CD4-positive, alpha-beta memory T cell (primary cell): ENCODE measurements at places on chromosomes 11 and 22.

GRCh38 chr11:117305145-117305544 is 10.9 kb downstream of the BACE1 start:
- H3K27ac ChIP-seq, result no peak overlapping the region
- no peaks in the 10 kb centered on the region for H3K4me1 ChIP-seq
- H3K36me3 ChIP-seq, result no peaks in the 10 kb centered on the region
- H3K4me3 ChIP-seq, result no peak overlapping the region
- DNase-seq, result no peak

DNA sequence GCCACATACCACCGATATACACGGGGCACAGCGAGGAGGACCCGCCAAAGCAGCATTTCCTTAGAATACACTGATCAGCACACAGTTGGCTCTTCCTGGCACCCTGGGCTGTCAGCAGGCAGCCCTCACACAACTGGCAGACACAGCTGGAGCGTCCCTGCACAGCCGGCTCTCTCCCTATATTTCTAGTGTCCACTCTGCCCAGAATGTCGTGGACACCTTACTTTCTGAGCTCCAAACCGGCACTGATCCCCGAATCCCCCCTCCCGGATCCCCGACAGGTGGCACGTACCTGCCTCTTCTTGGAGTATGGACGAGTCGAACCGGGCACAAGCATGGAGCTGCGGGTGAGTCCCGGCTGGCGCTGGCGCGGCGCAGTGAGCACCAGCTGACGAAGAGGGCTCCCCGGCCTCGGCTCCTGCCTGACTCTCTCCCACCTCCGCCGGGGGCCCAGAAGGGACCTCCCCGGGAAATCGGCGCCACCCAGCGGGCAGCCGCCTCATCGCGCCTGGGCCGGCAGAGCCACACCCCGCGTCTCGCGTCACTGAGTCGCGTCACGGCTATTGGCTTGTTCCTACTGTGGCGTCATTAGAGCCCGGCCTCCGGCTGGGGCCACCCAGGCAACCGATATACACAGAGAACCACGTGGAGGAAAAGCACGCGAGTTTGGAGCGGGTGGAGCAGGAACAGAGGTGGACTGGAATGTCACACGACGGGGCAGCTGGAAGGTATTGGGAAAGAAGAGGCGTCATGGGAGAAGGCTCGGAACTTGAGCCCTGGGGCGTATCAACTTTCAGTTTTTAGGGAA is at the start of gene USP2:
USP2 (minus strand) TSS at position 510 of the 808 bp plus-strand sequence. CDS start 8,210 bp downstream, outside the sequence.
- peak within 1 kb of the TSS; percentile 77 for H3K4me3 ChIP-seq
- H3K4me1 ChIP-seq, result peaks cover 17% of the 10 kb centered on the region
- no peaks in the 10 kb centered on the region for H3K27me3 ChIP-seq
- H3K27ac ChIP-seq, result peak within 1 kb of the TSS; percentile 49

- no peaks in the 10 kb centered on the region for H3K4me1 ChIP-seq
- H3K27me3 ChIP-seq, result no peaks in the 10 kb centered on the region
- no peak for DNase-seq
- H3K36me3 ChIP-seq, result peaks cover 8% of the 10 kb centered on the region
Measured at GRCh38 chr11:257766-258493, 20.3 kb upstream of the NLRP6 start.

DNA sequence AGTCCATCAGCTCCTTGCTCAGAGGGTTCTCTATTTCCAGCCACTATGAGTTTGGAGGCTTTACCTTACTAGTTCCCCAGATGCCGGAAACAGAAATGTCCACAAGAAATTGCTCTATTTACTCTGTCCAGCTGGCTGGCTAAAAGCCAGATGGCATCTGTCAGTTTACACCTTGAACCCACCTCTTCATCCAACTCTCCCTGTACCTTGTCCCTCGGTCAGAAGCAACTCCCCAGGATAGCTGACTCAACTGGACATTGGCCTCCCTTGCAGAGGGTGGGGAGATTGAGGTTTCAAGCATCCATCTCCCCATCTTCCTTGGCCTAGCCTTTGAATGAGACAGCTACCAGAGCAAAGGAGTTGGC is 1.7 kb downstream of the C2CD2L start:
- peaks cover 36% of the 10 kb centered on the region for H3K4me1 ChIP-seq
- no peaks in the 10 kb centered on the region for H3K27me3 ChIP-seq
- H3K27ac ChIP-seq, result peak overlapping the region; percentile 81
- DNase-seq, result no peak

GRCh38 chr11:118896921-118897591 is 13.4 kb downstream of the CXCR5 start:
- no peaks in the 10 kb centered on the region for H3K27me3 ChIP-seq
- peaks cover 50% of the 10 kb centered on the region for H3K36me3 ChIP-seq
- H3K4me1 ChIP-seq, result peaks cover 66% of the 10 kb centered on the region
- peak; percentile 22 for DNase-seq

DNA sequence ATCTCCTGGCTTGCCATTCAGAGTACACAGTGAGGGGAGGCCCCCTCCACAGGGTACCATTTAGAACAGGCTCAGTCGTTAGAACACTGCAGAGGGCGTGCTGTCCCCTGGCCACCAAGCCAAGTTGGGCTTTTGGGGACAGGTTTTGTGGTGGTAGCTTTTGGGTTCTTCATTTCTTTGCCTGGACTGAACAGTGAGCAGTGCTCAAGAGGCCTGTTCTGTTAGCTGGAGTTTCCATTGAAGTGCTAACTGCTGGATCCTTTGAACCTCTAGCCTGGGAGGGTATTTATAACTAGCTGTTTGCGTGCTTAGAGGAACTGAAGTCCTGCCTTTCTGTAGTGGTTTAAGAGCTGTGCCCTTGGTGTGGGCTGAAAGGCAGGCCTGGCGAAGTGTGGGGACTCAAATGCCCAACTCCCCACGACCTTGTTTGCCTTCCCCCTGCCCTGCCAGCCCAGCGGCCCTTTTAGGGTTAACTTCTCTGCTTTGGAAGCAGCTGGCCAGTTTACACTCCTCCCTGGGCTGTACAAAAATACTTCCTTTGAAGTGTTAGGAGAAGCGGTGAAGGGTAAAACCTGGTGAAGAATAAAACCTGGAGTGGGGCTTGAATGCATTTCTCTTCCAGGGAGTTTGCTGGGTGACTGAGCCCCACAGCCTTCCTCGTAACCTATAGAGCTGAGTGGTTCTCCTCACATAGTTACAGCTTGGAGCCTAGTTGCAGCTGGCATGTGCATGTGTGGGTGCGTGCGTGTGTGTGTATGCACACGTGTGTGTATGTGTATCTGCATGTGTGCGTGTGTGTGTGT is 34.6 kb downstream of the ZNRF3 start:
- H3K27ac ChIP-seq, result no peak overlapping the region
- no peak overlapping the region for H3K4me3 ChIP-seq
- H3K36me3 ChIP-seq, result no peaks in the 10 kb centered on the region
- H3K4me1 ChIP-seq, result no peaks in the 10 kb centered on the region
- no peaks in the 10 kb centered on the region for H3K27me3 ChIP-seq
- DNase-seq, result no peak

GRCh38 chr11:83625336-83625735 is 339.2 kb upstream of the CCDC90B start:
- no peak overlapping the region for H3K4me3 ChIP-seq
- H3K27me3 ChIP-seq, result no peaks in the 10 kb centered on the region
- no peak overlapping the region for H3K27ac ChIP-seq
- no peak for DNase-seq
- no peaks in the 10 kb centered on the region for H3K4me1 ChIP-seq

DNA sequence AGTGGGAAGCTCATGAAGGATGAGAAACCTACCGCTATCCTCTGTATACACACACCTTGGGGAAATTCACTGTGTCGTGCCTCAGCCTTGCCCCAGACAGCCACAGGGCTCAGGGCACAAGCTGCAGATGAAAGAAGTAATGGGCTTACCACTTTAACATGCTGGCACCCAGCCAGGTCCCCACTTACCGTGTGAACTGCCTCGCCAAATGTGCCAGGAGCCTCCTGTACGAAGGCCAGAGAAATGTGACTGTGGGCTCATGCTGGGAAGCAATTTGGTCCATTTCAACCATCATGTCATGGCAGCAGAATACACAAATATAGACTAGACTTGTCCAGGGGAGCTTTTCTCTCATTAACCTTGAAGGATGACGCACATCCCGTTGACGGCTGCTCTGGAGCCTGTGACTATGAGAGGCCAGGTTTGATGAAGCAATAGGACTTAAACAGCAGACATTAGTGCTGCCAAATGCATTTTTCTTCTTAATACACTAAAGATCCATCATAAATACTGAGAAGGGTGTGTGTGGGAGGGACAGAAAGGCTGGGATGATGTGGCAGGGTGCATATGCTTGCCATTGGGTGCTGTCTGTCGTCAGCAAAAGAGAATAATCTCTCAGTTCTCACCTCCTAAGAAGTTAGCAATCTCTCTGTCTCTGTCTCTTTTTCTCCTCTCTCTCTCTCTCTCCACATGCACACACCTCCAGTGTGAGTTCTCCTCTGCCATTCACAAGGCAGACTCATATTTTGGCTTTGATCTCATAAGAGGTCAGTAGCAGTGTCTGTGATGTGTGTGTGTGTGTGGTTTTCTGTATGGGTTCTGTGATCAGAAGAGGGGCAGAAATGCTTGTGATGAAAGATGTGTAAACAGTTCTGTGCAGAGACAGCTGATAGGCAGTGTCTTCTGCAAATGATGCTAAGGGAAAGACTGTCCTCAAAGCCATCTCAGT is 142.4 kb downstream of the KIRREL3 start:
- H3K36me3 ChIP-seq, result no peaks in the 10 kb centered on the region
- H3K4me3 ChIP-seq, result no peak overlapping the region
- no peak for DNase-seq
- H3K4me1 ChIP-seq, result no peaks in the 10 kb centered on the region
- no peaks in the 10 kb centered on the region for H3K27me3 ChIP-seq

DNA sequence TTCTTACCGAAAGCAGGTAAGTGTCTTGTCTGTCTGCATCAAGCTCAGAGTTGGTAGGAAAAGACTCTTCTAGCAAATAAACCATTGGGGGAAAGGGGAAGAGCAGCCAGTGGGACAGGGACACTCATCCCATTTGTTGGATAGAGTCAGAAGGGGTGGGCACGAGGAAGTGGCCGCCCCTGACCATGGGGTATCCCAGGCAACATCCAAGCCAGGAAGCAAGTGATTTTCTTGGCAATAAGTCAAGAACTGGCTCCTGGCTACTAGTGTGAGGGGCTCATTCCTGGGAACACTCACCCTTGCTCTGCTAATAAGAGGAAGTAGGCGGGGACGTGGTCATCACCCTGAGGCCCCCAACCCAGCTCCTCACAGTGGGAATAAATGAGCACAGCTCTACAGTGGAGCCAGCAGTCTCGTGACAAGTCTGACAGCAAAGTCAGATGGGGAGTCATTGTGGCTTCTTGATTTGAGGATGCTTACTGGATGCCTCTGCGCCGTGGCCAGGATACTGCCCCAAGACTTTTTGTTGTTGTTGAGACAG is 6.7 kb downstream of the SLC25A18 start:
- no peak overlapping the region for H3K4me3 ChIP-seq
- DNase-seq, result no peak
- no peaks in the 10 kb centered on the region for H3K36me3 ChIP-seq

DNA sequence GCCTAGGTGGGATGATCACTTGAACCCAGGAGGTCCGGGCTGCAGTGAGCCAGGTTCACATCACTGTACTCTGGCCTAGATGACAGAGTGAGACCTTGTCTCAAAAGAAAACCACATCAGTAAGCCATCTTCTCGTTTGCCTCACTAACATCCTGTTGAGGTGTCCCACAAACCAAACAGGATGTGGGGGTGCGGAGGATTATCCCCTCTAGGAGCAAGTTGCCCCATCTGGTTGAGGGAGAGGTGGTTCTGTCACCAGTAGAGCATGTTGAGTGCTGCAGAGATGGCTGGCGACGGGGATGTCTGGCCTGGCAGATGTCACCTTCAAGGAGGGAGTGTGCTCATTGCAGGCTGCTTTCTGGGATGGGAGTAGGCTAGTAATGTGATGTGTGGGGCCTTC is 72.4 kb downstream of the ZNRF3 start:
- DNase-seq, result peak; percentile 75
- H3K4me3 ChIP-seq, result no peak overlapping the region
- no peaks in the 10 kb centered on the region for H3K36me3 ChIP-seq
- H3K27me3 ChIP-seq, result peaks cover 49% of the 10 kb centered on the region

DNA sequence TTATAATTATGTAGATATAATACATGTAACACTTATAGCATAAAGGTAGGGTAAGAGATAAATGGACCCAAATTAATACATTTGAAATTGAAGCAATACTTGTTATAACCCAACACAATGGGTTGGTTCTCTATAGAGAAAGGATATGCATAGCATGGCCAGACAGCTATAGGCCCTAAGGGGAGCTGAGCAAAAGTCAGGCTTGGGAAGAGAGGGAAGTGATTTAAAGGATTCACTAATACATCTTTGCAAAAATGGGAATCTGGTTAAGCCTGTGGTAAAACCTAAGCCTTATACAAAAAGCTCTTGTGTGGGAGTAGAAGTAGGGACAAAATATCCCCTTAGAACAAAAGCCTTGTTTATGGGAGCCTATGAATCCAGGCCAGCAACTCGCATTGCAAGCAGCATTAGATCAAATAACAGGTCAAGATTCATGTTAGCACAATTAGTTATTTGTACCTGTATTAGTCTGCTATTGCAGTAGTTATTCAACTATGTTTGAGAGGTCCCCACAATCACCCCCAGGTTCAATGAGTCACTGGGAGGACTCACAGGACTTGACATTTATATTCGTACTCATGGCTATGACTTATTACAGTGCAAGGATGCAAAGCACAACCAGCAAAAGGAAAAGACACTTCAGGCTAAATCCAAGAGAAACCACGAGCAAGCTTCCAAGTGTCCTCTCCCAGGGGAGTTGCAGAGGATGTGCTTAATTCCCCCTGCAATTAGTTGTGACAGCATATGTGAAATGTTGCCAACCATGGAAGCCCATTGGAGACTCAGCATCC is 144.7 kb upstream of the LMO1 start:
- H3K4me3 ChIP-seq, result no peak overlapping the region
- no peak for DNase-seq
- H3K36me3 ChIP-seq, result no peaks in the 10 kb centered on the region
- H3K4me1 ChIP-seq, result no peaks in the 10 kb centered on the region
- H3K27ac ChIP-seq, result no peak overlapping the region
- no peaks in the 10 kb centered on the region for H3K27me3 ChIP-seq

DNA sequence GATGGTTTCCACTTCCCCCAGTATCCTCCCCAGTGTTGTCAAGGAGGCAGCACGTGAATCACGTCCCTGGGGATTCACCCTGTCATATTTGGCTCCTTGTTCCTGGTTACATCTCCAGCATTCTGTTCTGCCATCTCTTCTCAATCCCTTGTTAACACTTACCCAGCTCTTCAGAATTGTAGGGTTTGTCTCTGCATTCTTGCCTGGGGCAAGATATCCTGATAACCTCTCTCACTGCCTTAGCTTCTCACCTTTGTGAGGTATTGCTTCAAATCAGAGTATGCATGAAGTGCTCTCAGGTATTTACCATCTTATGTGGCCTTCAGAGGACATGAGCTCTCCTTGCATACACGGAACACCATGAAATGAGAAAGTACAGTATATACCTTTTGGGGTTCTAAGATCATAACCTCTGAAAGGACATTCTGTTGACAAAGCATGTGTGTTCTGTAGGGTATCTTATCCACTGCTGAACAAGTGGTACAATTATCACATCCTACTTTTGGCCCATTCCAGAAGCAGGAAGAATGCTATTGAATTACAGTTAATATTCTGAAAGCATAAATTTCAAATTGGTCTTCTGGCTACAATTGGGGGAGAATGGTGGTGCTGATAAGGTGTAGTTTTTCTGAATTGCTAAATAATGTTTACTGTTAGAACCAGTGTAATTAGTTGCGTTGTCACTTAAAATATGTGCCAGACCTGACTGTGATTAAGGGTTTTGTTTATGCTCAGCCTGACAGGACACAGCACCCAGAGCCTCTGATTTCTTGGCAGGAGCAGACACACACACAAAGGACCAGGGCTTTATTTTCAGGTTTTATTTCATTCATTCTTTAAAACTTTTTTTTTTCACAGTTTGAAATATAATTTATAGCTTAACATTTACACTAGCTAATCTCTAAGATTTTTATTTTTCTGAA is 32.7 kb downstream of the VSTM5 start:
- DNase-seq, result no peak
- H3K4me3 ChIP-seq, result no peak overlapping the region
- H3K36me3 ChIP-seq, result peaks cover 7% of the 10 kb centered on the region
- H3K27me3 ChIP-seq, result no peaks in the 10 kb centered on the region
